ENCODE measurements at places on chromosomes 4 and X.

DNA sequence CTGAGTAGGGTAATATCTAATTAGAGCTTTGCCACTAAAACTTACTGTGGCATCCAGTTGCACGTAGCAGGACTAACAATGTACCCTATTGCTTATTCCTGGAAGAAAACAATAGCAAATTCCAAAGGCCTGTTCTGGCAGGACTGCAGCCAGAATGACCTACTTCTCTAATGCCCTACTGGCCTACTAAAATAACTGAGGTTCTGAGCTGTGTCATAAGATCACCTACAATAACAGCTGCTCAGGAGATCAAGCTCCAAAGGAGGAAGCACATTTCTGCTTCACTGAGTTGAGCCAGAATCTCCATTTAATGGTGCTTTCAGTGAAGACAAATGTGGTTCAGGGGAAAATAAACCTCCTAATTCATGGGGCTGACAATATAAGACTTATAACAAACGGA lies 42.2 kb upstream of the CXCL8 start:
- no peak for DNase-seq

- no peak for DNase-seq
These were observed 2.3 kb downstream of the PLAC8 start for GRCh38 chr4:83112231-83112630.

- no peak for DNase-seq
These were observed 33.3 kb downstream of the IL2 start for GRCh38 chr4:122423246-122423645.

GRCh38 chr4:8534129-8534528 lies 46.1 kb upstream of the GPR78 start:
- peak; percentile 89 for DNase-seq

DNA sequence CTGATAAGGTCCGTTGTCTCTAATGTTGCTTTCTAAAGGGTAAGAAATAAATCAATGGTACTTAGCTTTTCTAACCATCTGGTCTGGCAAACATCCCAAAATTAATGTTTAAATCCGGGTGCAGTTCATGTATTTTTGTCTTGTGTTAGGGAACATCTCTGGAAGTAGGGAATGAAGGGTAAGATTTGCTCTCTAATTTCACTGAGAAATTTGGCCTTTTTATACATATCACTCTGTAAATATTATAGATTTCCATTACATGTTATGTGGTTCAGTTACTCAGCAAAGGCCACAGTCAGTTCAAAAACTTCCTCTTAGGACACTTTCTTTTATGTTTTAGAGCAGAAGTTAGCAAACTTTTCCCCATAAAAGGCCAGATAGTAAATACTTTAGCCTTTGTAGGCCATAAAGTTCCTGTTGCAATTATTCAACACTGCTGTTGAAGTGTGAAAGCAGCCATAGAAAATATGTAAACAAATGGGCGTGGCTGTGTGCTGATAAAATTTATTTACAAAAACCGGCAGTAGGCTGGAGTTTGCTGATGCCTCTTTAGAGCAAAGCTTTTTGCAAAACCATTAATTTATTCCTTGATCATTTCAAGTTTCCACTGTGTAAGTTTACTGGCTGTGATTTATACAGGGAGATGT lies 218.1 kb downstream of the ANTXR2 start:
- peak; percentile 14 for DNase-seq

DNA sequence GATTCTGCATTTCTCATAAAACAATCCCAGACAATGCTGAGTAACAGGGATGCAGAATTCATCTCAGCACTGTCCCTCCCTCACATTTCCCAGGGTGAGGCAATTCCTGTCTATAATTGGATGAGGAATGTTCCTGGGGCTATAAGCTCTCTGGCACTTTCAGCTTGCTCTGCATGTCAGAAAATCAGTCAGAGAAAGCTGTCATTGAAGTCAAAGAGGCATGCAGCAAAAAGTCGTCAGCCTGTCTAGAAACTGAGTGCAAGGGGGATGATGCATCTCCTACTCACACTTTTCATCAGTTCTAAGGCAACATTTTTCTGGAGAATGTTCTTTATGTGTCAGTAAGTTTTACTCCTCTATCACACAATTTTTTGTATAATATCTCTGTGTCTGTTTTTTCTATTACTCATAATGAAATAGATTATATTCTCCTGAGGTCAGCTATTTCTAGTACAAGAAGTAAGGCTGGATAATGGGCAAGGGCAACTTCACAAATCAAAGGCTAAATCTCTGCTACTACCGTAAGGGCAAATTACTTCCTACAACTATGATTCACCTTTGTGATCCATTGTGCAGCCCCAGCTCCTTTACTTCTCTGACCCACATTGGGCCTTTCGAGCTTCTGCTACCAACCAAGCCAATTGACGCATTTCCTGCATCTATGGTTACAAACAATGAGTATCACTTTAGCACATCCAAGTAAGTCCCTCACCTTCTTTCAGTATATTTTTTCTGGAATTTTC lies 56.0 kb downstream of the TASL start:
- no peak for DNase-seq

DNA sequence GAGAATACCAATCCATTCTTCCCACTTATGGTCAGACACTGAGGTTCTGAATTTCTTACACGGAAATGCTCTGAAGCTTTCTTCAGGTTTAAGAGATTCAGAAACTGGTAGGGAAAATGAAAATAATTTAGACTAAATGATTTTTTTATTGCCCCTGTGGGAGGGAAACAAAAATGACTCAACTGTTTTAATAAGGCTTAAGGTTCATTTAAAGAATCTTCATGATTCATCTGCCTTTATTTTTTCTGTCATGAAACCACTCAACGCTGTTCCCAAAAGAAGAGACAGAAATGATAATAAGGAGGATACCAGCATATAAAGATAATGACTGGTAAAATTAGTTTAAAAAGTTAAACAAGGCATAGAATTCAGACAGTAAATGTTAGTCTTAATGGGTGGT lies 39.3 kb upstream of the FAM47B start:
- DNase-seq: no peak

DNA sequence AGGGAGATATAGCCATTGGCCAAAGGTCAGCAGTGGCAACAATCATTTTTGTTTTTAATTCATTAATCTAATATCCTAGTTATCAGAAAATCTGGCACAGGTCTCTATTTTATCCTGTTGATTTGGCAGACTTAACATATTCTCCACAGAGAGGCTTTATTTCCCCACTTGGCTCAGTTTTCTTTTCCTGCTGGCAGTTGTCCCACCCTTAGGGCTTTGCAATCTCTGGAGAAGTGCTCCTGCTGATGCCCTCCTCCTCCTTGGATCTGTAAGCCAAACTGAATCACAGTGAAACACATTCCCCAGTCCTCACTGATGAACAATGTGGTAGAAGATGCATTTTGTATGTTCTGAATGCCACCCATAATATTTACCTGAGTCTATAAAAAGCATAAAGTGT lies 889.7 kb downstream of the PDHA2 start:
- DNase-seq: no peak

DNA sequence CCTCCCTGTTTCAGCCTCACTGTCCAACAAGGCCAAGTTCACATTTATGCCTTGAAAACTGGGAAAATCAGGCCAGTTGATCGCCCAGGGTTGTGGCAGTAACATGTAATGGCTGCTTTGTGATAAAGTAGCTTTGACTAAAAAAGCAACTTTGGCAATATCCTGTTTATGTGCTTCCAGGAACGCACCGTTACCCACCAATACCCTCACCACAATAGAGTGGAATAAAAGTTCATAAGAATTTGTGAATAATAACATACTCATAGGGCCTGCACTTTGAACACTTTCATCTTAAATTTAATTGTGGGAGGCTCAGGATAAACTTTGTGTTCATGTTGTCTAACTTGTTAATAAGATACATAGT lies 80.7 kb upstream of the MAML3 start:
- DNase-seq: no peak

DNA sequence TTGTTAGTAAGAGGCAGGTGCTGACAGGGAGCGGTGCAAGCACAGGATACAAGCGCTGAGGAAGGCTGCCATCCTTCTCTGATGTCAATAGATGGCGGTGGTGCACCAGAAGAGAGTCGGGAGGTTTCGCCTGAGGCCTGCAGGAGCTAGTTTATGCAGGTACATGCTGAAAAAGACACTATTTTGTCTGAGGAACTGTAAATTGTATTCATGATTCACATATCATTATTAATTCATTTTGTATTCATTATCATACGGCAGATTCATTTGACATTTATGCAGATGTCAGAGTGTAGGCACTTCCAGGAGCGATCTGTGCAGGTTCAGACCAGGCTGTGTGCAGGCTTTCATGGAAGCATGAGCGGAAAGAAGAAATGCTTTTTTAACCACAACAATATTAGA lies 824.0 kb downstream of the STIM2 start:
- DNase-seq: peak; percentile 88

DNA sequence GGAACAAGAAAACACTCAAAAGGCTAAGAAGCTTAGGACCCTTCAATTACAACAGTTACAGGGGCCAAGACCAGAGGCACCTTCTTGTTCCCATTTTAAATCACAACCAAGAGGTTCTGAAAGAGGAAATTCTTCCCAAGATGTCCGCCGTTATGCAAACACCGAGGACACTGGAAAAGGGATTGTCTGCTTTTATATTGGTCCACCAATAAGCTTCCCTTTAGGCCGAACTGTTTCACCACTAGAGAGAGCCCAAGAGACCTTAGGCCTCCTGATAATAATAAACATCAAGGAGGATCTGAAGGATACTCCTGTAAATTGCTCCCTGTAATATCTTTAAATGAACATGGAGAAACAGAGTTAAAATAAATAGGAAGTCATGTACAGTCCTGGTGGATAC lies 92.6 kb upstream of the NLRP2B start:
- DNase-seq: no peak

- no peak for DNase-seq
These were observed 268.8 kb upstream of the GATB start for GRCh38 chr4:152029631-152030030.

- no peak for DNase-seq
These were observed 147.8 kb upstream of the PAQR3 start for GRCh38 chr4:79087071-79087470.

DNA sequence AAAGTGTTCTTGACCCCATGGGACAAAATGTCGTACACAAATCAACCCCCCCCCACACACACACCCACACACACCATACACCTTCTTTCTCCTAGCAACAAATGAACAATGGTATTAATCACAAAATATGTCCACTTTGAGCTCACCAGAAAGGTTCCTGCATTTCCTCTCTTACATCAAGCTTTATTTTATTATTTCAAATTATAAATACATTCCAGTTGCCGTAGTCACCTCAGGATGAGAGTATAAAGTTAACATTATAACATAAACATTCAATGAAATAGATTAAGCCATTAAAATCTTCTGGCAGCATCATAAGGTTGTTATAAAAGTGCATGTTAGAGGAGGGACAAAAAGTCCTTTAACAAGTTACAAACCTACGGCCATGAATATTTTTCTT lies 7.3 kb downstream of the XK start:
- no peak for DNase-seq

DNA sequence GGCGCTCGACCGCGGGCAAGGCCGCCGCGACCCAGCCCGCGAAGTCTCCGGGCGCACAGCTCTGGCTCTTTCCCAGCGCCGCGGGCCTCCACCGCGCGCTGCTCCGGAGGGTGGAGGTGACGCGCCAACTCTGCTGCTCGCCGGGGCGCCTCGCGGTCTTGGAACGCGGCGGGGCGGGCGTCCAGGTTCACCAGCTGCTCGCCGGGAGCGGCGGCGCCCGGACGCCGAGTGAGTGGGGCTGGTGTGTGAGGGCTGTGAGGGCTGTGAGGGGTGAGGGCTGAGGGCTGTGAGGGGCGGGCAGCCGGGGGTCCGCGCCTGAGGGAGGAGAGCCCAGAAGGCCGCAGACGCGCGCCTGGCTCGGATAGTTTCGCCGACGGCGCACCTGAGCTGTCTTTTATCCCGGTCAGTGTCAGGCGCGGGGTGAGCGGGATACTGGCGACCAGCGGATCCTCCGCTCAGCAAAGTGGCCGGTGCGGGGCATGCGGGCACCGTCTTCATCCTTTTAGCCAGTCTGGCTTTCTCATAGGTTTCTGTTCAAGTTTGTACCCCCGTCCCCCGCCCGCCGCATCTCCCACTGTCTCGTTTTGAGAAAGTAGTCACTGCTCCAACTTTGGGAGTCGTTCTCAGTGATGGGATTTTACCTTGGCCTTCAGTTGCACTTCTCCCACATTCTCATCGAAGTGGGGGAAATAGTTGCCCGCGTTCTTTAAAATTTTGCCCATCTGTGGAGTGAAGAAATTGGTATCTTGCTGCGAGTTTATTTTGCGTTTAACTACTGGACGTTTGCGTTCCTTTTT lies 586 bp downstream of the HERC5 start:
- peak; percentile 67 for DNase-seq

DNA sequence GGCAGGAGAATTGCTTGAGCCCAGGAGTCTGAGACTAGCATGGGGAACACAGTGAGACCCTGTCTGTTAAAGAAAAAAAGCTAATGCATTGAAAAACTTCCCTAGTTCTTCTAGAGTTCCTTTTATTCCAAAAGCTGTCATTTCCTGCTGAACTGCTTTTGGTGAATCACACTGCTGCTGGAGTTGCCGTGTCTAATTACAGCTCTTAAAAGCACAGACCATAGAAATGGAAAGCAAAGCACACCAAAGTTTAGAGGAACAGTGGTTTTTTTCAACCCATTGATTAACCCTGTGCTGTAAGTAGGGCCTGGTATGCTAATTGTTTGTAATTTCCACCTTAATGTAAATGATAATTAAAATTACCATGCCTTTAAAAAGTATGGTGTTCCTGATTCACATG lies 52.4 kb downstream of the SEPTIN11 start:
- no peak for DNase-seq

DNA sequence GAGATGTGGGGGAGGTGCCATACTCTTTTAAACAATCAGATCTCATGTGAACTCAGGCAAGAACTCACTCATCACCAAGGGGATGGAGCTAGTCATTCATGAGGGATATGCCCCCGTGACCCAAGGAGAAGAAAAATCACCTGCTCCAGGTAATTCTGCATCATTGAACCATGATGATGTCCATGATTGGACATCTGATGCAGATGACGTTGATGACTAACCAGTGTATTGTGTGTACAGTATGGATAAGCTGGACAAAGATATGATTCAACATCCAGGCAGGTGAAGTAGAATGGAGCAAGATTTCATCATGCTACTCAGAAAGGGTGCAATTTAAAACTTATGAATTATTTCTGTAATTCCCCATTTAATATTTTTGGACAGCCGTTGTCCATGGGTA lies 286.4 kb upstream of the SMIM31 start:
- DNase-seq: no peak

GRCh38 chr4:45688341-45688740 lies 435.5 kb downstream of the GABRG1 start:
- no peak for DNase-seq

DNA sequence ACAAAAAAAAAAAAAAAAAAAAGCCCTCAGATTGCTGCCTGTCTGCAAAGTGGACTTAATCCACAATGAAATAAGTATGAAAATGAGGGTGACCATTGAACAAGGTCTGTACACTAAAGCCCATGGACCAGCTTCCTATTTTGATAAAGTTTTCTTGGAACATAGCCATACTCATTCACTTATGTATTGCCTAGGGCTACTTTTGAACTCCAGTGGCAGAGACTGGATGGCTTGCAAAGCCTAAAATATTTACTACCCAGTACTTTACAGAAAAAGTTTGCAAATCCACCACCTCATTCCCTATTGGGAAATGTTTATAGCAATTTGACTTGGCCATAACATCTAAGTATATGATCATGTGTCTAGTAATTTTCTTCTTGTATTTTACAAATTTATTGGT lies 481.7 kb downstream of the NAF1 start:
- DNase-seq: no peak

GRCh38 chrX:148681605-148682004 lies 181.2 kb downstream of the AFF2 start:
- DNase-seq: no peak

All from hepatocyte (in vitro differentiated cells).